Activated naive CD8-positive, alpha-beta T cell treated with anti-CD3 and anti-CD28 coated beads, Interleukin-2, amount 10 ng/mL, durations not matched to agents 7 days and 5 days (primary cell): ENCODE measurements at places on chromosomes 4 and X.
A peak's percentile ranks its signal among the peaks of the same experiment; 100 is the strongest.

DNA sequence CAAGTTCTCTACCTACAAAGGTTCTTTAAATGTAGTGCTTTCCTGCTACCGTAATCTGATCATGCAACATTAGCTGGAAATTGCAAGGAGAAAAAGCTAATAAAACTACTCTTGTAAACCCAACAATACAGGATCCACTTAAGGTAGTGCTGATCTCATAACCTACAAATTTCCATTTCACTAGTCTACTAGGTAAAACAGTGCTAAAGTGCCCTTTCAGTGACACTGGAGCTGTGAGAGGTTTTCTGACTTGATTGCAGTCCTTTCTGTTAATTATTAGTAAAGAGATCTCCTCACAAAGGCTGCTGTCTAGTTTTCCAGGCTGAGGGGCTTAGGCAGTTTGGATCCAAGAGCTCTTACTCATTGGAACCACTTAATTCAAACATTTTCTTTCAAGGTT lies 1118.7 kb downstream of the SH3BGRL start:
- DNase-seq = no peak
- H3K4me1 ChIP-seq = no peaks in the 10 kb centered on the region
- H3K27me3 ChIP-seq = no peaks in the 10 kb centered on the region

DNA sequence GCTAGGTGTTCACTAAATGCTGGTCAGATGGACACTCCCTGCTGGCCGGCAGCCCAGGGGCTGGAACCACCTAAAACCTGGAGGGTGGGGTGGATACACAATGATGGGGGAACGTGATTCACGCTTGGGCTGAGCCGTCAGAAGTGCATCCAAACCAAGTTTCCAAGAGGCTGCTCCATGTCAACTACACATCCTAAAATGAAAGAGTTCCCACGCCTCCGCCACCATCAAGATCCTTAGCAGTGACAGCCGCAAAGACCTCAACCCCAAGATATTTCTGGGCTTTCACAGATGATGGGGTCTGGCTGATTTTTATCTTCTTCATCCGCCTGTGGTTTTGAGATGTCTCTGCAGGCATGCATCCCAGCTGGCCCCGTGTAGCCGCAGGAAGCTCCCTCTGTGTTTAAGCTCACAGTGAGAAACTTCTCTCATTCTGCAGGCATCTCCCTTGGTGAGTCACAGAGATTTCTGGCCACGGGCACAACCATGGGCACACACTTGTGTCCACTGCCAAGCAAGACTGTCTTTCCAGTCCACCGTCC lies 84.4 kb downstream of the HTRA3 start:
- no peak overlapping the region for H3K4me3 ChIP-seq
- peaks cover 2% of the 10 kb centered on the region for H3K27me3 ChIP-seq
- no peaks in the 10 kb centered on the region for H3K4me1 ChIP-seq
- peak; percentile 11 for DNase-seq

GRCh38 chr4:148344352-148344751 lies 97.9 kb downstream of the NR3C2 start:
- no peak for DNase-seq
- H3K27ac ChIP-seq = no peak overlapping the region
- H3K4me1 ChIP-seq = peaks cover 5% of the 10 kb centered on the region
- H3K27me3 ChIP-seq = no peaks in the 10 kb centered on the region
- H3K4me3 ChIP-seq = no peak overlapping the region

GRCh38 chr4:6752486-6752829 lies 30.1 kb upstream of the KIAA0232 start:
- no peak for DNase-seq
- peaks cover 7% of the 10 kb centered on the region for H3K4me1 ChIP-seq
- no peak overlapping the region for H3K27ac ChIP-seq
- no peaks in the 10 kb centered on the region for H3K36me3 ChIP-seq

- no peaks in the 10 kb centered on the region for H3K27me3 ChIP-seq
- no peaks in the 10 kb centered on the region for H3K4me1 ChIP-seq
- H3K36me3 ChIP-seq = no peaks in the 10 kb centered on the region
- no peak overlapping the region for H3K4me3 ChIP-seq
- no peak for DNase-seq
Observed at GRCh38 chr4:175252642-175253041, 334.5 kb downstream of the ADAM29 start.

DNA sequence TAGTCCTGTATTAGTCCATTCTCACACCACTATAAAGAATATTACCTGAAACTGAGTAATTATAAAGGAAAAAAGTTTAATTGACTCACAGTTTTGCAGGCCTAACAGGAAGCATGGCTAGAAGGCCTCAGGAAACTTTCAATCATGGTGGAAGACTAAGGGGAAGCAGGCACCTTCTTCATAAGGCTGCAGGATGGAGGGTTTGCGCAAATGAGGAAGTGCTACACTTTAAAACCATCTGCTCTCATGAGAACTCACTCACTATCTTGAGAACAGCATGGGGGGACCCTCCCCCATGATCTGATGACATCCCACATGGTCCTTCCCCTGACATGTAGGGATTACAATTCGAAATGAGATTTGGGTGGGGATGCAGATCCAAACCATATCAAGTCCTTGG lies 12.1 kb upstream of the MAGEA11 start:
- H3K27ac ChIP-seq = no peak overlapping the region
- no peaks in the 10 kb centered on the region for H3K27me3 ChIP-seq
- DNase-seq = no peak
- no peaks in the 10 kb centered on the region for H3K36me3 ChIP-seq

GRCh38 chr4:142331646-142332045 lies 514.5 kb downstream of the INPP4B start:
- H3K27ac ChIP-seq = no peak overlapping the region
- peaks cover 2% of the 10 kb centered on the region for H3K4me1 ChIP-seq
- H3K27me3 ChIP-seq = no peaks in the 10 kb centered on the region
- peaks cover 19% of the 10 kb centered on the region for H3K36me3 ChIP-seq
- DNase-seq = no peak

DNA sequence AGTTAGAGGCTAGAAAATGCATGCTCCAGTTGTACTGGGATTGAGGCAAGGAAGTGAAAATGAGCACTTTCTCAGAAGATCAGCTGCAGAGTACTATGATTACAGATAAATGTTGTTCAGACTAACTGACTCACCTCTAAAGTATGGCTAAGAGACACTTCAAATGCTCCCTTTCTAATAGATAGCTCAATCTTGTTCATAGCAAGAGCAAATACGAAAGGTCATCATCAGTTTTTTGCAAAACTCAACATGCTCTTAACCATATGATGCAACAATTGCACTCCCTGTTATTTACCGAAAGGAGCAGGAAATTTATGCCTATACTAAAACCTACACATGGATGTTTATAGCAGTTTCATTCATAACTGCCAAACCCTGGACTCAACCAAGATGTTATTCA lies 838.4 kb upstream of the INTU start:
- no peaks in the 10 kb centered on the region for H3K27me3 ChIP-seq
- no peaks in the 10 kb centered on the region for H3K36me3 ChIP-seq
- DNase-seq = no peak
- no peak overlapping the region for H3K4me3 ChIP-seq
- no peaks in the 10 kb centered on the region for H3K4me1 ChIP-seq

DNA sequence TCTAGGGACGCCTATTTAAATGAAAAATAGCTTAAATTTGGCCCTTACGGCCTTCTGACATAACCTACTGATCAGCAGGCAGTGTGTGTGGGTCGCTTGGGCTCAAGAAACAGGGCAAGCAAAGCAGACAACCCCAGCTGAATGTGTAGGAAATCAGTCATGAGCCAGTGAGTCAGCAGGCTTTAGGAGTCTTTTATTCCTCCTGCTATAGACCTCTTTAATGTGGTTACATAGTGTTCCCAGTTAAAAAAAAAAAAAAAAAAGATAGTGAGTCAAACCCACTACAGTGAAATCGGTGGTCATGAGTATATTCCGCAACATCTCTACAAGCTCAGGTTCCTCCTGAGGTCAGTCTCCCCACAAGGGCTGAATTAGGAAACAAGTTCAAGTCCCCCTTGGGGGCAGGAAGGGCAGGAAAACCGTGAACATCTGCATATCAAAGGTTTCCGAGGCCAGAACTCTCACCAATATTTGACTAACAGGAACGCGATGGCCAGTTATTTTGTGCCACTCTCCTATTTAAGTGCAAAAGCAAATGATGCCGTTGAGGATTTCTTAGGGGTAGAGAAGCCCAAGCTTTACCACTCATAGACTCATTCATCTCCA lies 32.7 kb downstream of the ACSL1 start:
- H3K27me3 ChIP-seq = peaks cover 11% of the 10 kb centered on the region
- no peak for DNase-seq
- H3K4me1 ChIP-seq = peaks cover 33% of the 10 kb centered on the region
- no peak overlapping the region for H3K4me3 ChIP-seq

DNA sequence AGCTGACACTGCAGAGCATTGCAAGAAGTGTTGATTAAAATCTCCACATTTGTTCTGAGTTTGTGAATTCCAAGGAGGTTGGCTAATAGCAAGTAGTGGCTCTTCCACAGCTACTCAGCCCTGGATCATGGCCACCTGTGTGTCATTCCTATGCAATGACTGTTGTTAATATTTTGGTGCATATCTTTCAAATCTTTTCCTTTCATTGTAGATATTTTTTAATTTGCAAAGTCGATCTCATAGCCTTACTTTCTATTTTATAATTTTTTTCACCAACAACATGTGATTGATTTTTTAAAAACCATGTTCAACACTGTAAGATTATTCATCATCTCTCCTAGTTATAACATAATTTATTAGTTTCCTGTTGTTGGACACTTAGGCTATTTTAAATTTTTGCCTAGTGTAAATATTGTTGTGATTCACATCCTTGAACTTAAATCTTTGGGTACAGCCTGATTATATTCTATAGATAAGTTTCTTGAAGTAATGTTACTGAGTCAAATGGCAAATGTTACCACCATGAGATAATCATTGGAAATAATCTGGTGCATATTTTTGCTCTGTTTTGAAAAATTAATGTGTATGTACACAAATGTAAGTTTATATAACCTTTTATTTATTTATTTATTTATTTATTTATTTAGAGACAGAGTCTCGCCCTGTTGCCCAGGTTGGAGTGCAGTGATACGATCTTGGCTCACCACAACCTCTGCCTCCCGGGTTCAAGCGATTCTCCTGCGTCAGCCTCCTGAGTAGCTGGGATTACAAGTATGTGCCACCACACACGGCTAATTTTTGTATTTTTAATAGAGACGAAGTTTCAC lies 17.1 kb upstream of the ARHGAP10 start:
- DNase-seq = no peak
- H3K36me3 ChIP-seq = no peaks in the 10 kb centered on the region
- H3K4me3 ChIP-seq = no peak overlapping the region
- peaks cover 19% of the 10 kb centered on the region for H3K27me3 ChIP-seq
- no peak overlapping the region for H3K27ac ChIP-seq

DNA sequence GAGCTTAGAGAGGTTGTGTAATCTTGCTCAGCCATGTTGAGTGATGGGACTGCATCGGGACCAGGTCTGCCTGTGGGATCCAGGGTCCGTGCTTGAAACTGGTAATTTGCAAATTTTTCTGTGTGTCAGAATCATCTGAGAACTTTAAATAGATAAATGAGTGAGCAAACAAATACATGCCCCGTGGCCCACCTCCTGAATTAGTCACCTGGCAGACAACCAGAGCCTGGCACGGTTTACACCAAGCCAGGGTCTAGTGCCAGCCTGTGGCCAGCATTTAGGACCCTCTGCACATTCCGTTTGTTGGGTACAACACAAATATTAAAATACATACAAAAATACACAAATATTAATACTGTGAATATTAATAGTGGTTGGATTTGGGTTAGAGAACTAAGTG lies 90.6 kb upstream of the STOX2 start:
- H3K27me3 ChIP-seq = peaks cover 12% of the 10 kb centered on the region
- no peak for DNase-seq
- no peaks in the 10 kb centered on the region for H3K36me3 ChIP-seq

- no peak overlapping the region for H3K27ac ChIP-seq
- H3K4me3 ChIP-seq = no peak overlapping the region
- peaks cover 4% of the 10 kb centered on the region for H3K4me1 ChIP-seq
- no peak for DNase-seq
- H3K27me3 ChIP-seq = no peaks in the 10 kb centered on the region
Observed at GRCh38 chrX:149531599-149531998, 9.2 kb upstream of the EOLA1 start.

GRCh38 chr4:93897559-93897958 lies 69.0 kb downstream of the ATOH1 start:
- H3K27ac ChIP-seq = no peak overlapping the region
- H3K4me3 ChIP-seq = no peak overlapping the region
- H3K36me3 ChIP-seq = no peaks in the 10 kb centered on the region
- no peaks in the 10 kb centered on the region for H3K4me1 ChIP-seq
- no peaks in the 10 kb centered on the region for H3K27me3 ChIP-seq

- no peaks in the 10 kb centered on the region for H3K36me3 ChIP-seq
- H3K4me1 ChIP-seq = no peaks in the 10 kb centered on the region
- H3K27ac ChIP-seq = no peak overlapping the region
Observed at GRCh38 chr4:72991873-72992272, 77.6 kb downstream of the COX18 start.

- no peaks in the 10 kb centered on the region for H3K4me1 ChIP-seq
- no peaks in the 10 kb centered on the region for H3K36me3 ChIP-seq
- H3K4me3 ChIP-seq = no peak overlapping the region
- H3K27ac ChIP-seq = no peak overlapping the region
Observed at GRCh38 chrX:13284570-13284969, 35.3 kb downstream of the ATXN3L start.

DNA sequence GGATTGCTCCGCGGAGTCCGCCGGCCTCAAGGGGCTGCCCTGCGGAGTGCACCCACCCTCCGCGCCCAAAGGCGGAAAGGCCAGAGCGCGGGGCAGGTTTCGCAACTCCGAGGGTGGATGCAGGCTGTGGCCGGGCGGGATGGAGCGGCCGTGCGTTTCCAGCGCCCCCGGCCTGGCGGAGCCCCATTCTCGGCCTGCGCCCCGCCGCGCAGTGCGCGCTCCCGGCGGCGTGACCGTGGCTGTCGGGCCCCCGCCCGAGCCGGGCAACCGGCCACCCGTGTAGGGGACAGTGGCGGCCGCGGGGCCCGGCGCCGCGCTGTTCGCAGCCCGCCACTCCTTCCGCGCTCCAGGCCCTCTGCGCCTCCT lies 331 bp downstream of the SETD7 start:
- DNase-seq = peak; percentile 75
- H3K27me3 ChIP-seq = peaks cover 4% of the 10 kb centered on the region
- peak overlapping the region; percentile 94 for H3K4me3 ChIP-seq
- no peaks in the 10 kb centered on the region for H3K36me3 ChIP-seq
- peak overlapping the region; percentile 93 for H3K27ac ChIP-seq
- H3K4me1 ChIP-seq = peaks cover 46% of the 10 kb centered on the region

DNA sequence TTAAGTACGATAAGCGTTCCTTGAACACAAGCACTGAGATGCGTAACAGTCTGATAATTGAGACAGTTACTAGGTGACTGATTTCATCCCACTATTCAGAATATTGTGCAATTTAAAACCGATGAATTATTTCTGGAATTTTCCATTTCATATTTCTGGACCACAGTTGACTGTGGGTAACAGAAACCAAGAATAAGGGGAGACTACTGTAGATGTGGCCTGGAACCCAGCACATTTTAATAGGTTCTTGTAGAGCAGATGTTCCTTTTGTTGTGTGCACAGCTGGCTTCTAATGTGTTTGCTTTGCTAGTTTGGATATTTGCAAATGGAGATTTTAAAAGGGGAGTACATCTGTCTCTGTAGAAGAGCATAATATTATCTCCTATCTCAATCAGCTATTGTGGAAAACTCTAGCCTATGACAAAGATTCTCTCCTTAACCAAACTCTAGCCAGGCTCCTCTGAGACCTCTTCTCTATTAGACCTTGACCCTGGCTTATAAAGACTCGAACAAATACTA lies 16.4 kb downstream of the NAAA start:
- H3K4me3 ChIP-seq = no peak overlapping the region
- H3K4me1 ChIP-seq = peaks cover 2% of the 10 kb centered on the region
- no peak for DNase-seq
- H3K27ac ChIP-seq = no peak overlapping the region
- peaks cover 20% of the 10 kb centered on the region for H3K36me3 ChIP-seq
- no peaks in the 10 kb centered on the region for H3K27me3 ChIP-seq
